ENCODE measurements at places on chromosomes 16 and 17. TPM values are rescaled to one million over a fixed set of nuclear protein-coding genes. Genes with fewer than 3 reads are reported as not detected.

The OR1A1 gene
- total RNA-seq, result not detected

The TP53TG3F gene
- not detected for total RNA-seq

The TP53I13 gene
- 56.3 TPM for total RNA-seq

The ITGAD gene
- total RNA-seq, result not detected

The SKAP1 gene
- total RNA-seq, result 0.42 TPM

The RAB37 gene
- total RNA-seq, result not detected

Data from M059J (cell line).